Midbrain (tissue), 1 donor: ENCODE measurements at places on chromosomes 12 and 14.

GRCh38 chr14:91674911-91675310, 57.0 kb downstream of the CATSPERB start:
- DNase-seq, result no peak

DNA sequence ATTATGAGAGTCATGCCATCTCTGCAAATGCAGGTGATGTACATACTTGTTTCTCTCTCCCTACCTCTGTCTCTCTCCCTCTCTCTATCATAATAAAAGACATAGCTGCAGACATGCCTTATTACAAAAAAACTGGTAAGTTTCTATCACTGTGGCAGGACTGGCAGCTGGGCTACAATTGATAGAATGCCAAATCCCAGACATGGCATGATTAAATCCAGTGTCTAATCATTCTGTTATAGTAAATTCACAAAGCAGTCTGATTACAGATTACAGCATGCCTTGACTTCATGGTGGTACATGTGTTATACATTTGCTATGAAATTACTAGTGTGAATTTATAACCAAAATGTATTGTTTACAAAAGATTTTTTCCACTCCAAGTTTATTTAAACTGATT, 854.7 kb downstream of the TMTC2 start:
- DNase-seq, result no peak

- no peak for DNase-seq
Observed at GRCh38 chr14:93970965-93971634, 5.3 kb downstream of the ASB2 start.

- DNase-seq, result no peak
Observed at GRCh38 chr12:123519141-123520001, 14.1 kb downstream of the RILPL1 start.

DNA sequence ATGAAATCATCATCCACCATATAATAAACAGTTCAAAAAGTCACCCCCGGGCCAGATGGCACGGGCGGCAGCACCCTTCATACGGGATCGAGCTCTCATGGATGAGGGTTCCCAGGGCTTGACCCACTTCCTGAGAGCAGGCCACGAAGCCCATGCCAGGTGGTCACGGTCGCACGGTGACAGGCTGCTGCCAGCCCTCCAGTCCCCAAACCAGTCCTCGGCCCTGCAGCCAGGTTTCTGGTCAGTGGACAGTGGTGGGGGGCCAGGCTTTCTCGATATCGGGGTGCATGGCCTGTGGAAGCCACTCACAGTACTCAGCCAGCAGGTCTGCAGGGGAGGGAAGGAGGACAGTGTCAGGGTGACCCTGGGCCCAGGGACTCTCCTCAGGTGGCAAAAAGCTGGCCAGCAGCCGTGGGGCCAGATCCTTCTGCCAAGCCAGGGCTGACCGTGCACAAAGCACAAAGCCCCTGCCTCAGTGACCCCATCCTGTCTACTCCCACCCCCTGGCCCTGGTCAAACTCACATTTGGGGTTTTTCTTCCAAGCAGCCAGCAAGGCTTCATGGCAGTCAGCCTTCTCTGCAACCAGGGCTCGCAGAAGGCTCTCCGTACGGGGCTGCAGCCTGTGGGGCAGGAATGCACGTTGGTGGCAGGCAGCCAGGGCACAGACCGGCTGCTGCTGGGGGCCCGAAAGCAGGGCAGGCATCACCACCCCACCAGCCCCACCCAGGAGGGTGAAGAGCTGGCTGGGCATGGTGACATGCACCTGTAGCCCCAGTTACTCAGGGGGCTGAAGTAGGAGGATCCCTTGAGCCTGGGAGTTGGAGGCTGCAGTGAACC, 33.3 kb upstream of the UBC start:
- DNase-seq, result no peak

GRCh38 chr14:83347874-83348273, 1814.2 kb upstream of the SEL1L start:
- no peak for DNase-seq
